ENCODE measurements at places on chromosomes 3 and 15. TPM values are rescaled to one million over a fixed set of nuclear protein-coding genes. Genes with fewer than 3 reads are reported as not detected.

DNA sequence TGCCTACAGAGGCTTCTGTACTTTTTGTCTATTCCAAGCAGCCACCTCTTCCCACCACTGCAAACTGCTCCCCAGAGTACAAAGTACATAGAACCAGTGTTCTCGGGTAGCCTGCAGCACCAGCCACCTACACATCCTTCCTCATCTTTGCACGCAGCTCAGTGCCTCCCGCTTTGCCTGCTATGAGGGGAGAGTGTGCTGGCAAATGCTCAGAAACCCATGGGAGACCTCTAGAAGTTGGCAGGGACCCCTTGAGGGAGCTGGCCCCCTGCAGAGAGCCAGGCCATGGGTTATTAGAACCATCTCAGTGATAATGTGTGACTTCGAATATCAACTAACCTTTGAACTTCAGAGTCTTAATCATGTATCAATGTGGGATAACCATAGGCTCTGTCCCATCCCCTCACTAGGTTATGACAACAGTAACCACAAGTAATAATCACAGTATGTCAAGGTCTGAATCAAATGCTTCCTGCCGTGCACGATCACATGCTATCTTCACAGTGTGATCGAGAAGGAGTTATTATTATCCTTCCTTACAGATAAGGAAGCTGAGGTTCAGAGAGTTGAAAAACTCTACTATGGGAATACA is 22.8 kb upstream of the SMAD3 start:
- H3K27ac ChIP-seq = no peak overlapping the region
- H3K27me3 ChIP-seq = no peaks in the 10 kb centered on the region
- H3K4me1 ChIP-seq = peaks cover 16% of the 10 kb centered on the region
- H3K4me3 ChIP-seq = no peak overlapping the region
- H3K36me3 ChIP-seq = no peaks in the 10 kb centered on the region
- DNase-seq = no peak

APOD gene
- 2.9 TPM for total RNA-seq

FGD5 gene
- total RNA-seq = 2.0 TPM

GRCh38 chr3:67662733-67663132 is 8.3 kb upstream of the SUCLG2 start:
- H3K36me3 ChIP-seq = no peaks in the 10 kb centered on the region
- no peak for DNase-seq
- H3K4me3 ChIP-seq = no peak overlapping the region
- peaks cover under 1% of the 10 kb centered on the region for H3K27me3 ChIP-seq
- H3K27ac ChIP-seq = no peak overlapping the region

Data from thymus (tissue), 14 donors.